Endodermal cell (in vitro differentiated cells): ENCODE measurements at places on chromosomes 3 and 15. TPM values are rescaled to one million over a fixed set of nuclear protein-coding genes. Genes with fewer than 3 reads are reported as not detected.

DNA sequence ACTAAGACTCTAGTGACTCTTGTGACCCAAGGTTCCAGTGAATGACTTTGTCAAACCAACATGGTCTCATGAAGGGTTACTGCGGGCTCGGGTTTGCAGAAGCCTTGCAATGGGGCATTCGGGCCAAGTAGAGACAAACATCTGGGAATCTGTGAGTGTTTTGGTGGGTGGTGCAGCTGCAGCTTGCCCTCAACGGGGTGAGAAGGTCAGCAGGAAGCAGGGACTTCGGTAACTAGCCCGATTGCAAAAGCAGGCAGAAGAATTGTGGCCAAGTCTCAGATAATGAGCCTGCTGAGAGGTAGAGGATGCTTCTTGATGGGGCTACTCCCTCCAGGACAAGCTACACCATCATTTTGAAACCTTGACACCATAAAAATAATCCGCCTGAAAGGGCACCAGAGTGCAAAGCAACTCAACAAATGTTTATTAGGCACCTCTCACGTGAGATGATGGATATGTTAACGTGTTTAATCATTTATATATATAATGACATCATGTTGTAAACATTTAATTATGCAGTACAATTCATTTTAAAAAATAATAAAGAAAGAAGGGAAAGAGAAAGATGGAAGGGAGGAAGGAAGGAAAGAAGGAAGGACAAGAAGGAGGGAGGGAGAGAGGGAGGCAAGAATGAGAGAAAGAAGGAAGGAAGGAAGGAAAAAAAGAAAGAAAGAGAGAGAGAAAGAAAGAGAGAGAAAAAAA is 263.9 kb upstream of the IGF1R start:
- no peaks in the 10 kb centered on the region for H3K4me1 ChIP-seq

DNA sequence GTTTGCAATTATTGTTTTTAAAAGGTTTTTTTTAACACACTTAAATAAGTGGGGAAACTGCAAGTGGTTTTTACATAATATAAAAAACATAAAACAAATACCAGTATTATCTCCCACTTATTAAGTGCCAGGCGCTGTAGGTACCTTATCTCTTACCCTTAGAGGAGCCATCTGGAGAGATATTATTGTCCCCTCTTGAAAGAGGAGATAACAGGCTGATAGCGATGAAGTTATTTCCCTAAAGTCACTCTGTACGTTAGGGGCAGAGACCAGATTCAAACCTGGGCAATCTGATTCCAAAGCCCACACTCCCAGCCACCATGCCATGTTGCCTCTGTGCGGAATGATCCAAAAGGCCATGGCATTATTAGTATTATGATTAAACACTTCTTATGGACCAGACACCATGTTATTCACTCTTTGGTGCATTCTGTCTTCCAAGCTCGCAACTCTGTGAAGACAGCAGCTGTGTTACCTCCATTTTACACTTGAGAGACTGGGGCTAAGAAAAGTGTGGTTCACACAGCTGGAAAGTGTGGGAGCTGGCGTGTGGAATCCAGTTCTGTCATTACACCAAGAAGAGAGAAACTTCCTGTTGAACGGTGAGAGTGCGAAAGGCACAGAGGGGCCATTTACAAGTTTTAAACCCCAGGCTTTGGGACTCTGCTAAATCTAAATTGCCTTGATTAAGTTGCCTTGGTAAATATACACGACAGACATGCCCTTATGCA is 79.9 kb upstream of the MITF start:
- H3K4me1 ChIP-seq: no peaks in the 10 kb centered on the region
- H3K36me3 ChIP-seq: no peaks in the 10 kb centered on the region
- DNase-seq: no peak
- peaks cover 27% of the 10 kb centered on the region for H3K27me3 ChIP-seq
- no peak overlapping the region for H3K27ac ChIP-seq

DNA sequence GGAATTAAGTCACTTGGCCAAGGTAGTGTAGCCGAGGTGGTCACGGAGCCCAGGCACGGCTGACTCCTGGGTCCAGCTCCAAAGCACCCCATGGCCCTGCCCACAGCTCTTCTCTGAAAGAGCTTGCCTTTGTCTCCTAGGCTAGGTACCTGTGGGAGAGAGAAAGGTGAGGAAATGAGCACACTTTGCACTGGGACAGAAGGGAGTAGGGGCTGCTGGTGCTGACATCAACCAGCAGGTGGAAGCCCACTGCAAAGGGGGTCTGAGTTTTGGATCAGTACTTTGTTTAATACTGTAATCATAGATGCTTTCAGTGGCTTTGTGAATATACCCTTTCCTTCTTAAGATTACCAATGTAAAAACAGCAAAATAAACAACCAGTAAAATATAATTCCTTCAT is 128.3 kb upstream of the EIF1B start:
- H3K4me1 ChIP-seq: no peaks in the 10 kb centered on the region
- no peak overlapping the region for H3K27ac ChIP-seq
- H3K36me3 ChIP-seq: no peaks in the 10 kb centered on the region
- H3K27me3 ChIP-seq: no peaks in the 10 kb centered on the region
- H3K4me3 ChIP-seq: no peak overlapping the region

DNA sequence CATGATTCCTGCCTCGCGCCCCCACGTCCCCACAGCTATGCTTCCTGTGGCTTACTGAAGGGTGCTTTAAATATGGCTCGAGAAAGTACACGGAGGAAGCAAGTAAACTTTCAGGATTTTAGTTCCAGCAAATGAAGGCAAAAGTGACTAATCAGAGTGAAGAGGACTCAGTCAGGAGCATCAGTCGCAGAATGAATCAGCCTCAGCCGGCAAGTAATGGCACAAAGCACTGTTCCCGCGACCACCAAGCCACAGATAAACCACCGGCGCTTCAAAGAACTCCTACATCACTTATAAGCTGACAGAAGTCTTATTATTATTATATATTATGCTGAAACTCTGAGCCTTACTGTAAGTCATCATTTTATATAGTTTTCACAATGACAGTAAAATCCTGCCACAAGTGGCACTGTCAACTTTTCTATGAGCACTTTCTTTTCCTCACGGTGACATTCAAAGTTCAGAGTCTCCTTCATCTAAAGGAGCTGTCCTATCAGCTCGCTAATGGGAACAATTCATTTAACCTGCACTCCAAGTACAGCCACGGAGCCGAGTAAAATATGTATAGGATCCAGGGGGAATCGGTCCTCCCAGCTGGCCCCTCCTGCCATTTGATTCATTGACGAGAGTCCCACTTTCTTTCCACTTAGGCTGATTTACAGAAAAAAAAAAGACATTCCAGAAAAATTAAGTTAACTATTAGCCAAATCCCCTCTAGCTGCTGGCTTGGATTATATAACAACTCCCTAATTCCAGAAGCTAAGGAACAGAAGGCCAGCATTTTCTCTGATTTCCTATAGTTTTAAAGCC is 217.0 kb upstream of the ICE2 start:
- DNase-seq: no peak
- H3K4me1 ChIP-seq: peaks cover 23% of the 10 kb centered on the region
- H3K27me3 ChIP-seq: peaks cover 4% of the 10 kb centered on the region
- no peak overlapping the region for H3K4me3 ChIP-seq
- H3K36me3 ChIP-seq: no peaks in the 10 kb centered on the region

GRCh38 chr3:169659096-169659819 is 4.3 kb downstream of the MECOM start:
- H3K27ac ChIP-seq: no peak overlapping the region
- no peaks in the 10 kb centered on the region for H3K36me3 ChIP-seq
- H3K4me3 ChIP-seq: no peak overlapping the region
- H3K27me3 ChIP-seq: peaks cover 78% of the 10 kb centered on the region

DNA sequence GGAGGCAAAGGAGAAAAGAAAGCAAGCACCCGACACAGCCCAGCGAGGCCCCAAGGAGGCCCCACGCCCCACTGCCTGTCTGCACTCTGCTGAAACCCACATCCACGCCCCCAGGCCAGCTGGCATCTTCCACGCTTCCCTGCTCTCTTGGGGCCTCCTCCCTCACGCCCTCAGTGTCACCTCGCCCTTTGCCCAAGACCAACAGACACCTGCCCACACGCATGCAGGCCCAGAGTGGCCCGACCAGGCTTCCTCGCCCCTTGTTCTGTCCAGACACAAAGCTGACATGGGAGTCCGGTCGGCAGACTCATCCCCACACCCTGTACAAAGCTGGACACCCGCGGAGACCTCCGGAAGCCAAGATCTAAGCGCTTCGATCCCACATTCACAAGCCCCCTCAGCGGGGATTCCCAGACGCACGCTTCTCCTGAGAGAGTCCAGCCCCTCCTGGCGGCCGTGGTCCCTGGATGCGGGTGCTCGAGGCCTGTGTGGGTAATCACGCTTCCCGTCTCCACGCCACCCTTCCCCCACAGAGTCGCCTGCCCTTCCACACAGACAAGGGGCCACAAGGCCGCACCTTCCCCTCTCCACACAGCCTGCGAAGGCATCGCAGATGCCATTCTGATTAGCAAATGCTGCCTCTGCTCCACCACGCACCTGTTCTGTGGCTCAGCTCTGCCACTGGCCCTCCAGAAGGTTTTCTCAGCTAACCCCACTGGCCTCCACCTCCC is 176.6 kb downstream of the XXYLT1 start:
- peak overlapping the region; percentile 79 for H3K27ac ChIP-seq
- H3K27me3 ChIP-seq: no peaks in the 10 kb centered on the region
- no peaks in the 10 kb centered on the region for H3K36me3 ChIP-seq
- H3K4me3 ChIP-seq: no peak overlapping the region

- H3K36me3 ChIP-seq: peaks cover 69% of the 10 kb centered on the region
- no peak overlapping the region for H3K4me3 ChIP-seq
- no peak for DNase-seq
- no peak overlapping the region for H3K27ac ChIP-seq
Measured at GRCh38 chr3:46539443-46540005, 26.6 kb downstream of the LRRC2 start.

GRCh38 chr15:82005239-82005638 is 40.6 kb downstream of the MEX3B start:
- no peak for DNase-seq
- H3K27ac ChIP-seq: no peak overlapping the region
- H3K4me3 ChIP-seq: no peak overlapping the region
- H3K4me1 ChIP-seq: no peaks in the 10 kb centered on the region
- H3K27me3 ChIP-seq: no peaks in the 10 kb centered on the region

DNA sequence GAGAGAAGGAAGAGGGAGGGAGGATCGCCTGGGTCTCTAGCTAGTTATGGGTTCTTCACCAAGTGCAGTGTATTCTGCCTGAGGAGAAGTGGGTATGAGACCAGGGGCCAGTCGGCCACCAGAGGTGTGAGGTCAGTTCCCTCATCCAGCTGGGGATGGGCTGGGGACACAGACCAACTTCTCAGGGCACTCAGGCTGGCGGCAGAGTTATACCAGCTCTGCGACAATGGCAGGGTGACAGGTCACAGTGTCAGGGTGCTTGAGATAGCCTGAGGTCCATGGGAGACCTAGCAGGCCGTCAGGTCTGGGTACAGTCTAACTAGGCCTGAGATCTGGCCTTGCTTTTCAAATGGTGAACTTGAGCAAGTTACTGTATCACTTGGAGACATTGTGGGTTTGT is 31.4 kb upstream of the PLXNA1 start:
- no peak for DNase-seq
- no peaks in the 10 kb centered on the region for H3K36me3 ChIP-seq
- H3K4me3 ChIP-seq: no peak overlapping the region
- no peak overlapping the region for H3K27ac ChIP-seq

DNA sequence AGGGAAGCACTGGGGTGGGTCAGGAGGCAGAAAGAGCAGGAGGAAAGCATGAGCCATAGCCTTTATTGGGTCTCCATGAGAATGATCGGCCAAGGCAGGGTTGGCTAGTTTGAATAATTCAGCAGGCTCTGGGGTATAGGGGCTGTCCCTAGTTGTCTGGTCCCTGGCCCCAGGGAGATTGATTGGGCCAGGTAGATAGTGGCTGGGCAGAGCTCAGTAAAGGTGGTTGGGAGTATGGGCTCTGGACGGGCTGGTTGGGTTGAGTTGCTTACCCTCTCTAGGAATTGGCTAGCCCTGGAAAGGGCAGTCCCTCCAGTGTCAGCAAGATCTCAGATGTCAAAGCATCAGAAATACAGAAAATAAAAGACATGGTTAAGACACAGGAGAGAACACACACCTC is 148.1 kb downstream of the SHQ1 start:
- DNase-seq: no peak
- no peak overlapping the region for H3K4me3 ChIP-seq
- H3K36me3 ChIP-seq: no peaks in the 10 kb centered on the region
- no peaks in the 10 kb centered on the region for H3K27me3 ChIP-seq

DNA sequence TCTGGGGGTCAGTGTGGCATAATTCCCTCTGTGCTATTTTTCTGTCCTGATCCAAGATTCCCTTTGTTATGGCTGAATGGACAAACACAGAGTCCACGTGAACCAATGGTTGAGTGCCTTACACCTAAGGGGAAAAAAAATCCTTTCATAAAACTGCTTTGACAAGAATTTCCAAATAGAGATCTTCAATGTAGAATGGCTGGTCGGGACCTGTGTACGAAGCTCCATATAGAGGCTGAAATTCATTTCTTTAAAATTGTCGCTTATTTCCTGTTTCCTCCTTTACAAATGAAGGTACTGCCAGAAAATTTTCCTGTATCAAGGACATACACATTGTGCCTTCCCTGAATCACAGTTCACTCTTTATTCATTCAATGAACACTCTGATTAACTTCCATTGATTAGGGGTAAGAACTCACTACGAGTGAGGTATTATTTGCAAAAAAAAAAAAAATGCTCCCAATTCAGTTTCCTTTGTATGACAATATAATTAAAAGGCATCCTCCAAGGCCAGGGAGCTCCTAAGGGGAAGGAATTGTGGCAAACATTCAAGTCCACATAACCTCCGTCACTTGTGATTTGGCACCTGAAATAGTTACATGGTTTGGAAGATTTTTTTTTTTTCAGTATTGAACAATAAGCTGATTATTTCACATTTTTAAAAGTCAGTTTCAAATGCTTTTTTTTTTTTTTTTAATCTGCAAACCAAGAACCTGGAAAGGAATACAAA is 293.8 kb downstream of the MEX3B start:
- peak; percentile 28 for DNase-seq
- no peak overlapping the region for H3K27ac ChIP-seq
- no peaks in the 10 kb centered on the region for H3K36me3 ChIP-seq

- DNase-seq: no peak
- no peak overlapping the region for H3K27ac ChIP-seq
- H3K27me3 ChIP-seq: peaks cover 5% of the 10 kb centered on the region
- H3K4me1 ChIP-seq: no peaks in the 10 kb centered on the region
- no peak overlapping the region for H3K4me3 ChIP-seq
Measured at GRCh38 chr3:6928064-6928463, 67.1 kb downstream of the GRM7 start.

RETNLB gene
- total RNA-seq: not detected in 3 replicates

RBPMS2 gene
- total RNA-seq: 131 and 134 TPM in 2 replicates

AMT gene
- 37.2 to 53.8 TPM (median 51.7 TPM) in 3 replicates for total RNA-seq

GANC gene
- 13.3 to 15.8 TPM (median 13.8 TPM) in 3 replicates for total RNA-seq

ROPN1B gene
- not detected in 3 replicates for total RNA-seq

ITPKA gene
- 0.56 and 0.75 TPM in 2 replicates for total RNA-seq

TMEM212 gene
- not detected in 2 replicates for total RNA-seq

WDR93 gene
- total RNA-seq: 0.16 and 0.64 TPM in 2 replicates

CYP8B1 gene
- not detected in 2 replicates for total RNA-seq
